BJ (cell line): ENCODE measurements at places on chromosomes 5 and 9. TPM values are rescaled to one million over a fixed set of nuclear protein-coding genes. Genes with fewer than 3 reads are reported as not detected.

DNA sequence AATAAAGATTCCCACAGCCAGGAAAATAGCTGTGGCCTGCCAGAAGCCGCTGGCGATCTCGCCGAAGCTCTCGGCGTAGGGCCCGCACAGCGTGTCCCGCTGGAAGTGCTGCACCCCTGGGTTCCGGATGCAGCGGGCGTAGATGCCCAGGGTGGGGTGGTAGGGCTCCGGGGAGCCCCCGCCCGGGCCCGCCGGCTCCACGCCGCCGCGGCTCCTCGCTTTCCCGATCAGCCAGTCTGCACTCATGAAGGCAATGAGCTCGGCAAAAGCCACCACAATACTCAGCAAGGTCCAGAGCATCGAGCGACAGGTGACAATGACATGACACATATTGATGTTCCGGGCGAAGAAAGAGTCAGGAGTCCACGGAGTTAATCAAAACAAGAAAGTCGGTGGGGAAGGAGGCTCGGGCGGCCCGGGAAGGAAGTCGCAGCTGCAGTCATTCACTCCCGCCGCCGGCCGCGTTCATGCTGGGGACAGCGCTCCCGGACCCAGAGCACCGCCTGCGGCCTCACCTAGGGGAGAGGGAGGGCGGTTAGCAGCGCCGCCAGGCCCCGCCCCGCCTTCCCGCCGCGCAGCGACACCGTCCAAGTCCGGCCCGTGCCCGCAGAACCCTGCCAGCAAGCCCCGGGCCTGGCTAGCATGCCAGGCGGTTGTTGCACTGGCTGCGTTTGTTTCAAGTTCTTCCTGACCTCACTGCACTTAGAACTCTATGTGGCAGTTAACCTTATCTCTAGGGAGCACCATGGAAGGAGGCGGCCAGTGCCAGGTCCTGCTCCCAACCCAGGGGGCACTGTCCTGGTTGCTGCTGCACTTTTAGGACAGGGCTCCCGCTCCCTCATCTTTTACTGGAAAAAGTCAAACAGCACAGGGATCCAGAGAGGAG, 138.4 kb downstream of the LHFPL2 start:
- DNase-seq, result no peak

The CMYA5 gene
- 1.4 and 1.5 TPM in 2 replicates for polyA plus RNA-seq

DNA sequence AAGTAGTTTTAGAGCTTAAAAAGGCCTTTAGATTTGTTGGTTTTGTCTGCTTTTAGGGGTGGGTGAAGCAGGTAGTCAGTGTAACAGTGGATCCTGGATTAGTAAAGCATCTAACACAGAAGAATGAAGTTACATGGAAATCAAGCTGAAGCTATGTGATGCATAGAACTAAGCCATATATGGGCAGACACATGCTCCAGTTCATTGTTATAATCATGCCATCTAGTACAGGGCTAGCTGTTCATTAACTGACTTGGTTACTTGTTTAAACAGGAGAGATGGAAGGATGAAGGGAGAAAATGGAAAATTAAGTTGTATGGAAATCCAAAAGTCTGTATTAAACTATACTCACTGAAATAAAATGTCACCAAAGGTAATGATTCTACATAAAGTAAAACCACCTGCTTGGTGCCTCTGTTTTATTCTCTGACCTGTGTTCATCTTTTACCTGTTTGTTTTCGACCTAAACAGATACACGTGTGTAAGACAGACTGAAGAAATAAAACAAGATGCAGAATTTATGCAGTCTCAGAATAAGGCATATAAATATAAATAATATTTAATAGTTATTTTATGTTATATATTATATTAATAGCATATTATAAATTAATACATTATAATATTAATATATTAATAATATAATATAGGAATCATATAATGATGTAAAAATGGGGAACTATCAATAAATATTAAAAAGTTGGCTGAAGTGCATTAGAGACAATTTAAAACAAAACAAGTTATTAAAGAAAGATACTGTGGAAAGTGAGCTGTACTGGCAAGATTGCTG, 33.9 kb downstream of the MRPS30 start:
- no peak for DNase-seq

DNA sequence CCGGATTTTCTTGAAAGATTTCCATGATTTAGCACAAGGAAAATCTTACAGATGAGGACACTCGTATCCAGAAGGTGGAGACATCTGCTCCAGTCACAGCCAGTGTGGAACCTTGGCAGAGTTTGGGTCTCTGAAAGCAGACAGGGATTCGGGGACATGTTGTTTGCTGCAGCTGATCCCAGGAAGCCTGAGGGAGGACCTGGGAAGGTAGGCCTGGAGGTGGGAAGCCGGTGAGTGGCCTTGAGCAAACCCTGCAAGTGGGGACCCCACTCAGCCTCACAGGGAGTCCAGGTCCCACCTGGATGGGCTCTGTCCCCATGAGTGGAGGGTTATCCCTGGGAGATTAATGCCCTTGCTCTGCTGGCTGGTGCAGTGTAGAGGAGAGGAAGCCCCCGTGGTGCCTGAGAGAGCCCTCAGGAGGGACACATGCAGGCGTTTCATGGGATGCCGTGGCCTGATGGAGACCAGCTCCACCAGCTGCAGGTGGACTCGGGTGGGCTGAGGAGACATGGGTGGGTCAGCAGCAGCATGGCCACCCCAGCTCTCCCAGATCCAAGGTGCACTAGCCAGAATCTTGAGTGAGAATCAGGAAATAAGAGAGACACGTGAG, 7.8 kb downstream of the MRPS2 start:
- no peak for DNase-seq

DNA sequence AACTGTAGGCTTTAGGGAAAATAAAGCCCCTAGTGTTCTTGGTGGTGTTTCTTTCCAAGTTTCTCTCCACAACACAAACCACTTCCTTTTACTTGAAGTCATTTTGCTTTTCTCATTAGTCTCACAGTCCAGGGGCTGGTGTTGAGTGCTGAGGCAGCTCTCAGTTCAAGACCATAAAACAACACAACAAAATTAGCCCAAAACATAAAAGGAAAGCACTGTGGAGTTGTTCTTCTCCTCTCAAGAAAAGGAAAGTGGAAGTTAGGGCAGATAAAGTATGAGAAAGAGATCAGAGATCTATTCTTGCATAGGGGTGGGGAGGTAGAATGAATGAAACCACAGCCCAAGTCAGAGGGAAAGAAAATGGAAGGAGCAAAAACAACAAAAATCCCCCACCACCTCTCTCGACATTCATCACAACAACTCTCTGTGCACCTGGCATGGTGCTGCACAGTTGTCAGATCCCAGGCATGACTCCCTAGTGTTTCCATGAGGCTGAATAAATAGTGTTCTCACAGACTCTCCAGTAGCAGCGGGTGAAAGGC, 569.9 kb downstream of the RAB3C start:
- DNase-seq, result no peak

The SARDH gene
- 0.12 and 0.53 TPM in 2 replicates for polyA plus RNA-seq

- no peak for DNase-seq
These were observed 66.3 kb downstream of the FEM1C start for GRCh38 chr5:115478281-115478680.

The FAM221B gene
- polyA plus RNA-seq, result not detected in 2 replicates

GRCh38 chr9:127505396-127506116, 54.2 kb downstream of the LRSAM1 start:
- DNase-seq, result no peak

- no peak for DNase-seq
These were observed 46.4 kb upstream of the EDIL3 start for GRCh38 chr5:84430863-84431663.

The LRRC19 gene
- polyA plus RNA-seq, result not detected in 2 replicates

- no peak for DNase-seq
These were observed 483.4 kb downstream of the SPATA31A7 start for GRCh38 chr9:61673247-61673646.

GRCh38 chr5:175642998-175643397, 14.9 kb upstream of the HRH2 start:
- no peak for DNase-seq

DNA sequence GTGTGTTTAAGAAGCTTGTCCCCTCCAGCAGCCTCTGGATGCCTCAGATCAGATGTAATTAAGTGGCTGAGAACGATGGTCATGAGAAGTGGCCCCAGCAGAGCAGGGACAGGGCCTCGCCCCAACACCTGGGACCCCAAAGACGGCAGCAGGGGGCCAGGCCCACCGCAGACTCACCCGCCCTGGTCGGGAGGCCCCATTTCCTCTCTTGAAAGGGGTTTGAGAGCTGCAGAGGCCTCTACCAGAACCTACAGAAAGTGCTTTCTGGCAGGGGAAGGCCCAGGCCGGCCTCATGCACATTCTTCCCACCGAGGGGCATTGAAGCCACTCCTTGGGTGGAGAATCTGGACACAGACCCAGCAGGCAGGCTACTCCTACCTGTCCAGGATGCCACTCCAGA, 85.2 kb upstream of the FCN2 start:
- no peak for DNase-seq

DNA sequence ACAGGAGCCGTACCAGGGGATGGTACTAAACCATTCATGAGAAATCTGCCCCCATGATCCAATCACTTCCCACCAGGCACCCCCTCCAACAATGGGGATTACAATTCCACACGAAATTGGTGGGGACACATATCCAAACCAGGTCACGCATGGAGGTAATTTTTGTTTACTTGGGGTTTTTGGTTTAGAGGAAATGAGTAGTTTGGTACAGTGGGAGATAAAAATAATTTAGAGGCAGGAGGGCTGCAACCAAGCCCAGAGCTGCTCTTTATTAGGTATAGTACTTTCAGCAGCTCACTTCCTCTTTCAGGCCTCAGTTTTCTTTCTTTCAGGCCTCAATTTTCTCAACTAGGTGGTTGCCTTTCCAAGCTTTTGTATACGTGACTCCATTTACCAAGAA, 23.2 kb downstream of the PRUNE2 start:
- DNase-seq, result no peak

The HAVCR2 gene
- 0.05 TPM in 1 of 2 replicates, not detected in the other for polyA plus RNA-seq

- DNase-seq, result no peak
These were observed 44.3 kb upstream of the HSPB3 start for GRCh38 chr5:54411176-54411575.

The MEIKIN gene
- polyA plus RNA-seq, result not detected in 2 replicates
